IPS DF 6.9 (cell line): ENCODE measurements at places on chromosomes 2 and 18.

DNA sequence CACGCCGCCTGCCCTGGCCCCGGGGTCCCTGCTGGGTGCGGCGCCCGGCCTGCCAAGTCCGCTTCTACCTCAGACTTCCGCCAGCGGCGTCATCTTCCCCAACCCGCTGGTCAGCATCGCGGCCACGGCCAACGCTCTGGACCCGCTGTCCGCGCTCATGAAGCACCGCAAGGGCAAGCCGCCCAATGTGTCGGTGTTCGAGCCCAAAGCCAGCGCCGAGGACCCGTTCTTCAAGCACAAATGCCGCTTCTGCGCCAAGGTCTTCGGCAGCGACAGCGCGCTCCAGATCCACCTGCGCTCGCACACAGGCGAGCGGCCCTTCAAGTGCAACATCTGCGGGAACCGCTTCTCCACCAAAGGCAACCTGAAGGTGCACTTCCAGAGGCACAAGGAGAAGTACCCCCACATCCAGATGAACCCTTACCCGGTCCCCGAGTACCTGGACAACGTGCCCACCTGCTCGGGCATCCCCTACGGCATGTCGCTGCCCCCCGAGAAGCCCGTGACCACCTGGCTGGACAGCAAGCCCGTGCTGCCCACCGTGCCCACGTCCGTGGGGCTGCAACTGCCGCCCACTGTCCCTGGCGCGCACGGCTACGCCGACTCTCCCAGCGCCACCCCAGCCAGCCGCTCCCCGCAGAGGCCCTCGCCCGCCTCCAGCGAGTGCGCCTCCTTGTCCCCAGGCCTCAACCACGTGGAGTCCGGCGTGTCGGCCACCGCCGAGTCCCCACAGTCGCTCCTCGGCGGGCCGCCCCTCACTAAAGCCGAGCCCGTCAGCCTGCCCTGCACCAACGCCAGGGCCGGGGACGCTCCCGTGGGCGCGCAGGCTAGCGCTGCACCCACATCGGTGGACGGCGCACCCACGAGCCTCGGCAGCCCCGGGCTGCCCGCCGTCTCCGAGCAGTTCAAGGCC is 13.7 kb downstream of the SALL3 start:
- DNase-seq, result no peak

GRCh38 chr18:27645929-27646328 is 460.8 kb upstream of the CHST9 start:
- no peak for DNase-seq

- DNase-seq, result no peak
These were observed 496.7 kb downstream of the THSD7B start for GRCh38 chr2:137261881-137262585.

DNA sequence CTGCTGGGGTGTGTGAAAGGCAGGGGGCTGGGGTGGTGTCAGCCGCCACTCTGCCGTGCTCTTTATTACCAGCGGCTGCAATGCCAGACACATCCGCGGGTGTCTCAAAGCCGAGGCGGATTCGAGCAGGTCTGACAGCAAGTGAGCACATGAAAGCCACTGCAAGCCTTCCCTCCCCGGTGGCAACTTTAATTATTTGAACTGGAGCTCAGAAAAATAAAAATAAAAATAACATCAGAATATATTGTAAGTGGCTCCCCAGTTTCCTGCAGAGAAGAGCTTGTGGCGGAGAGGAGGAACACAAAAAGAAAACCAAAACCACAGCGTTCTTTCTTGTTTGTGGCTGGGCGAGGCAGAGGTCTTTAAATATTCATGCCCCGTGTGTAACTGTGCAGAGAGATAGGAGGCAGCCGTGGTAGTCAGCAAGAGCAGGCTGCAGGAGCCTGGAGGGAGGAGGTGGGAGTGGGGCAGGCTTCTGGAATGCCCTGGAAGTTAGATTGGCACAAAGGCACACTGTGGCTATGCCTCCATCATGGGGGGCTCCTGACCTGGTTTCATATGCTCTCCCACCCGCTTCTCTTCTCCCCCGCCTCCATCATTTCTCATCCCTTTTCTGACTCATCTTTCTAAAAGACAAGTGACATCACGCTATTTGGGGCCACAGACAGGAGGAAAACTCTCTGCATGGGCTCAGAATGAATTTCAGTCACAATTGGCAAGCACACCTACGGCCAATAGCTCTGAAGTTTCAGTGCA is 199.8 kb downstream of the CLIP4 start:
- no peak for DNase-seq

DNA sequence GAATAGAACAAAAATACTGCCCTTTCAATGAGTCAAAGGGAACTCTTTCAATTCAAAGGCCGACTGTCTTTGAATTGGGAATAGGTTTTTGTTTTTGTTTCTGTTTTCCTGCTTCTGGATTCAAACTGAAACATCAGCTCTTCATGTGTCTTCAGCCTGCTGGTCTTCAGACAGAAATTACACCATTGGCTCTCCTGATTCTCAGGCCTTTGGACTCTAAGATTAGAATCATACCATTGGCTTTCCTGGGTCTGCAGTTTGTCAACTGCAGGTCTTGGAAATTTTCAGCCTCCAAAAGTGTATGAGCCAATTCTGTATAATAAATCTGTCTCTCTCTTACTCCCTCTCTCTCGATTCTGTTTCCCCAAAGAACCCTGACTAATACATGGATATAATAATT is 31.1 kb downstream of the CTLA4 start:
- no peak for DNase-seq

DNA sequence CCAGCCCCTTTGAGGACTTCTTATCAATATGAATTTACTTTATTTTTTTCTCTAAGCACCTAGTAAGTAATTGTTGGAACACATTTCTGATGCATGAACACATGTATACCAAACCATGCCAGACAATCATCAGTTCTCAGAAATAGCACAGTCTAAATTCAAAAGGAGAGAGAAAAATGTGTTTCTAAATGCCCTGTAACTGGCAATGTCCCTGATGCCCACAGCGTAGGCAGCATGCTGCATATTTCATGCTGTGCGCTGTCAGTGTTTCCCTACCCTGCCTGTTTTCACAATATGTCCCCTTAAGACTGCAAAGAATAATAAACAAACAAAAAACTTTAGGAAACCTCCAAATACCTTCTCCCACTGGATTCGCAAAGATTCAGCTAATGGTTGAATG is 881.0 kb upstream of the CHAC2 start:
- DNase-seq, result no peak

- no peak for DNase-seq
These were observed 10.3 kb upstream of the ATOH8 start for GRCh38 chr2:85743304-85743978.

- no peak for DNase-seq
These were observed 14.1 kb downstream of the MC4R start for GRCh38 chr18:60358516-60358915.

DNA sequence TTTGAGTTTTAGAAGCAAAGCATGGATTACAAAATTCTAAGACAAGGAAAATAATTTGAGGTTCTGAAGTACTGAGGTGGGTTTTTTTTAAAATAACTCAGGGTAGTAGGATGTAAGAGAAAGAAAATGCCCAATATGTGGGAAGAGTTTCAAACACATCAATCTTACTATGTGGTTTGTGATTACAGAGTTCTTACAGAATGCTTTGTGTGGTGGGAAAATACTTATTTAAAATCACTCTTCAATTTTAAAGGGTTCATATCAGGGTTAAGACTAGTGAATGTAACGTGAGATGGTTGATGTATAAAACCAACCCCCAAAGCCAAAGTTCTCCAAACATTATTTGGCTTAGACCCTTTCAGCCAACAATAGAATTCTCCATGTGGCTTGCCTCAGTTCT is 173.5 kb downstream of the UBE2E3 start:
- no peak for DNase-seq

- no peak for DNase-seq
These were observed 152.4 kb upstream of the NCK2 start for GRCh38 chr2:105592288-105592687.

GRCh38 chr2:231394211-231395141 is 1.0 kb upstream of the B3GNT7 start:
- DNase-seq, result no peak

DNA sequence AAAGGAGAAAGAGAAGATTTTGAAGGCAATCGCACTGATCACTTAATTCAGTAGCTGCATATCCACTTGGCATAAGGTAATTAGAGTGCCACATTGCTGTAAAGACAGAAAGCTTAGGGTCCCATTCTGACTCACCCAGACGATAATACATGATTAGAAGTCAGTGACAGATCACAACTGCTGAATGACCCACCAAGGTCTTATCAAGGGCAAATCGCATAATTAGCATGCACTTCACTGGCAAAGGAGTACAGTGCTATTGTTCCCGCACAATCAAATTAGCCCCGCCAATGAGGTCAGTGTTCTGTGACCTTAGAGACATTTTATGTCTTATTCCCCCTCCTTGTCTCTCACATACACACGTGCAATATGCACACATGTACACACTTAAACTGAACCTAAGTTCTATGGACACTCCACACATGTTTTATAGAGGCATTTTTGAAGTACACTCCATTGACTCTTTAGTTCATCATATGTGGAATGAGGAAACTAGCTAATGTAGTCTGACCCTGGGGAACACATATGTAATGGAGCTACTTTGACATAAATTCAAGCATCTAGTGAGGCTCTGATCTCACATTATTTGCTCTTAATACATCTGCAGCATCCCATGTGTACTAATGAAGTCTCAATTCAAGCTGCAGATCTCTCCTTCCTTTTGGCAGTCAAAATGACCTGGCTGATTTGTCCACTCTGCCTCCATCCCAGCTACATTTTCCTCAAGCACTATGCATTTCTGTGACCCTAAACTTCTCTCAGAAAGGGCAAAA is 673.8 kb upstream of the FANCL start:
- DNase-seq, result no peak

DNA sequence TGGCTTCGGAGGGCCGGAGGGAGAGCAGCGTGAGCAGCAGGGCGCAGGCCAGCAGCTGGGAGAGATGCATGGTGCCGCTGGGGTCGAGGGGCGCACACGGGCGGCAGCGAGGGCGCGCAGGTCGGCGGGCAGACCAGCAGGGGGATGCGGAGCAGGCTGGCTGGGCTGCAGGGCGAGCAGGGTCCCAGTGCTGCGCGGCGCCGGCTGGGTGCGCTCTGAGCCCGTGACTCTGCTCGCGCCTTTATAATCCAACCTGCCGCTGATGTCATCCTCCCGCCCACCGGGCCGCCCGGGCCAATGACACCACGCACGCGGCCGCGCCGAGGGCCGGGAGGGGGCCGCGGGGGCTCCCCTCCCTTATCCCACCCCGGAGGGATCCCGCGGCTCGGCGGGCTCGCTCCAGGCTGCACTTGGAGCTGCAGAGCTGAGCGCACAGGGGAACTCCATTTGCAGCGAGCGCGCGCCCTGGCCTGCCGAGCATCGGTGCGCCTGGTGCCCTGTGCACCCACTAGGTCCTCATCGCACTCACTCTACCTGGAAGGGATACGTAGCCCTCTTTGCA is at the start of gene NPPC:
NPPC (minus strand) TSS at position 217 of the 562 bp plus-strand sequence; CDS start at position 70, 147 bp downstream.
- no peak for DNase-seq

GRCh38 chr2:236370847-236371409 is 106.7 kb upstream of the ASB18 start:
- no peak for DNase-seq

- no peak for DNase-seq
These were observed 10.1 kb upstream of the CCDC138 start for GRCh38 chr2:108776475-108776874.

DNA sequence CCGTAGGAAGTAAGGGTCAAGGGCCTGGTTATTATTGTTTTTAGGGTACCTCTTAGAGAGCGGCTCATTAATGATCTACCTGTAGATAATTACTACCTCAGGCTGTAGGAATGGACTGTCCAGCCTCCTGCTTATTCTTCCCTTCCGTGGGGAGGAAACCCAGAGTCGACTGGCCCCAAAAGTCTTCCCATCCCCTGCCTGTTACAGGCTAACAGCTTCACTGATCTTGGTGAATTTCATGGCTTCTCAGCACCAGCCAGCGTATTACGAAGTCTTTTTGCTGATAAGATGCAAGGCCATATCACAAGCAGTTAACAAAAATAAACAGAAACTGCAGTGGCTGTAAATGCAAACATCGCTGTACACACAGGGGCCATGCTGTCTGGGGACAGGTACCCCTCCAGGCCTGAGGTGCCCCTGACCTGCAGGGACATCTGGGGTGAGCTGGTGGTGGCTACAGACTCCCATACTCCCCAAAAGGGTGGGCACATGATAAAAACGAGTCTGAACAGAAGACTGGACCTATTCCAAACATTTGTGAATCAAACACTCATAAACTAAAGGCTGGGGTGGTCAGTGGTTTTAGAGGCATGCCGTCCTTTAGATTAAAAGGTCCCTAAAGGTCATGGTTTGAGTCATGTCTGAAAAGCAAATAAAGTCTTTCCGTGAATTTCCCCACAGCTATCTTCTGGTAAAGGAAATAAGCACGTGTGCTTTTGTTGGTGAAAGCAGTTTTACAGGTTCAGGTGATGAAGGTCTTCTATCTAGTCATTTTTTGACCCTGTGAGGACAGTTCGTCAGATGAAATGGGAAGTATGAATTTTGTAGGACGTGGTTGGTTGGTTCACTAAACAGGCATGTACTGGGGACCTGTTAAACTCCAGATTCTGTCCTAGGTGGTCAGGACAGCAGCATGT is 36.7 kb downstream of the TTC39C start:
- no peak for DNase-seq

- no peak for DNase-seq
These were observed 157.6 kb downstream of the LPIN1 start for GRCh38 chr2:11904029-11904428.

DNA sequence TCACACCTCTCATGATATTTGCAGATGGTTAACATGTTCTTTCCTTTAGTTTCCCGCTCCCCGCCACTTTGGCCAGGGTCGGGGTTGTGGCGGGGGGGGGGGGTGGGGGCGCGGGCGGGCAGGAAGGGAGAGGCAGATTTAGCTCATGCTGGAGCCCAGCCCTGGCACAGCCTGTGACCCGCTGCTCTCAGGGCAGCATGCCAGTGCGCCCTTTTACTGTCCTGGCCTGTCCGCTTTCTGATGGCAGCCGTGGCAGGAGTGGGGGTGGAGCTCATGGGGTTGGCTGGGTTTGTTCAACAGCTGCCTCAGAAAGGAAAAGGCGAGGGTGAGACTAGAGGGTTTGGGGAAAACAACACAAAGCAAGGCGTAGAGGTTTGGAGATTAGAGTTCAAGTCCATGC is 56.1 kb downstream of the TNP1 start:
- DNase-seq, result no peak

GRCh38 chr2:120314690-120315366 is 31.1 kb upstream of the INHBB start:
- no peak for DNase-seq

GRCh38 chr2:216031960-216032689 is 18.8 kb upstream of the MREG start:
- DNase-seq, result no peak

- no peak for DNase-seq
These were observed 279.5 kb upstream of the PKDCC start for GRCh38 chr2:41768310-41768709.
